Mesothelial cell of epicardium (in vitro differentiated cells): ENCODE measurements at places on chromosomes 13 and 19. TPM values are rescaled to one million over a fixed set of nuclear protein-coding genes. Genes with fewer than 3 reads are reported as not detected.

Gene C1QTNF9B
- total RNA-seq: not detected in 3 replicates

Gene CFAP97D2
- total RNA-seq: not detected in 3 replicates

DNA sequence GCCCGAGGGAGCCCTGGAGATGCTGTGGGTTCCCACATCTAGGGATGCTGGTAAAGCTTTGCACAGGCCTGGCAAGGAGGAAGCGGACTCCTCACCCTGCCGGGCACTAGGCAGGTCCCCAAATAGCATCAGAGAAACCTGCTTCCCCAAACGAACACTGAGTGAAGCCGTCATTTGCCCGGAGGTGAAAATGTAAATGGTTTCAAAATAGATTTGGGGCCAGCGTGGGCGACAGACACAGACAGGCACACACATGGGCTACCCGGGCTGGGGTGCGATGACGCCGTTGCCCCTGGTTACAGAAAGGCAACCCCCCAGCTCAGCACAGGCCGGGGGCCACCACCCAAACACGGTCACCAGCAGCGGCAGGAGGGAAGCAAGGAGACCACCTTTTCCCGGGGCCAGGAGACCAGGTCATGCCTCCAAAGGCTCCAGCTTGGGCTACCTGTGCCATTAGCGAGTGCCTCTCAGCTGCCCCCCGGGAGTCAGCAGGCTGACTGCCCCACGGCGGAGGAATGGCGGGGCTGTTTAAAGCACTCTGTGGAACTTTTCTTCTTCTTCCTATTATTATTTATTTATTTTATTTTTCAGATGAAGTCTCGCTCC lies 47.5 kb upstream of the NDUFS7 start:
- no peak for DNase-seq

GRCh38 chr13:50846861-50847475 lies 3.5 kb upstream of the DLEU7 start:
- no peak for DNase-seq

DNA sequence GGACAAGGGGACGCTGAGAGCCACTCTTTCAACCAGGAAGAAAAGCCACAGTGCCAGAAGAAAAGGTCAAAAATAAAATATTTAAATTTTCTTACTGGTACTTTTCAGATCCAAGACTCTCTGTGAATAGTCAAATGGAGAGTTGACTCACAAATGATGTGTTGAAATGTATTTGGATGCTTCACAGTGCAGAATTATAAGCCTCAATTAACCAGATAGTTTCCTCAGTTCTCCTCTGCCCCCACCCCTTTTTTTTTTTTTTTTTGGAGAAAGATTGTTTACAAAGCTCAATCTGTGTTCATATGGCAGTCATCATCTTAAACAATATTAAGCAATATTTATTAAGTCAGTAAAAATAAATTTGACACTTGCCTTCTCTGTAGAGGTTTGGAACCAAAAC lies 470.8 kb downstream of the FGF9 start:
- DNase-seq: no peak

- DNase-seq: no peak
Measured at GRCh38 chr19:23436318-23436717, 41.0 kb upstream of the ZNF91 start.
